ENCODE measurements at places on chromosomes 16 and 17.
A peak's percentile ranks its signal among the peaks of the same experiment; 100 is the strongest.

GRCh38 chr16:4460936-4461249 is 13.5 kb downstream of the NMRAL1 start:
- no peaks in the 10 kb centered on the region for H3K27me3 ChIP-seq
- no peak overlapping the region for H3K4me3 ChIP-seq
- H3K36me3 ChIP-seq, result peaks cover 8% of the 10 kb centered on the region
- H3K4me1 ChIP-seq, result no peaks in the 10 kb centered on the region

- peak overlapping the region; percentile 95 for H3K27ac ChIP-seq
- peak overlapping the region; percentile 51 for H3K4me3 ChIP-seq
- peak; percentile 33 for DNase-seq
- H3K27me3 ChIP-seq, result no peaks in the 10 kb centered on the region
Observed at GRCh38 chr17:18182110-18182977, 1.3 kb upstream of the ALKBH5 start.

- no peaks in the 10 kb centered on the region for H3K27me3 ChIP-seq
- no peak overlapping the region for H3K27ac ChIP-seq
- no peaks in the 10 kb centered on the region for H3K36me3 ChIP-seq
- H3K4me3 ChIP-seq, result no peak overlapping the region
Observed at GRCh38 chr16:79369796-79370195, 230.7 kb downstream of the MAF start.

GRCh38 chr16:89004209-89004831 is 27.3 kb upstream of the CBFA2T3 start:
- H3K27me3 ChIP-seq, result no peaks in the 10 kb centered on the region
- H3K36me3 ChIP-seq, result no peaks in the 10 kb centered on the region

- H3K4me1 ChIP-seq, result peaks cover 27% of the 10 kb centered on the region
- peak overlapping the region; percentile 89 for H3K27ac ChIP-seq
- H3K4me3 ChIP-seq, result no peak overlapping the region
Observed at GRCh38 chr16:53042235-53042701, 10.4 kb downstream of the CHD9NB start.

DNA sequence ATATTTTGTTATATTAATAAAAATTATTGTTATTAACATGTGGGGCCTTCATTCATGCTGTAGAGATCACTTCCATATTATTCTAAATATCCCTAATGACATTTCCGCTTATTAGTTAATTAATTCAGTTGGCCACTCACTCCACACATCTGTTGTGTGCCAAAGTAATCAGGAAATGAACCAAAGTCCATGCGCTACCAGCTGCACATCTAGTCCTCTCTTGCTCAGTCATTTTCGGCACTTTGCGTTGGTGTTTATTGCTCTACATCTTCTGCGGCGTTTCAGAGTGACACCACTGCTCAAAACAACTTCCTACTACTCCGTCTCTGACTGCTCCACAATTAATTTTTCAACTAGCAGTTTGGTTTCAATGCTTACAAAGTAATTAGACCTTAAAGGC is 101.4 kb upstream of the ZFHX3 start:
- no peak for DNase-seq
- H3K4me3 ChIP-seq, result no peak overlapping the region
- H3K27ac ChIP-seq, result no peak overlapping the region
- no peaks in the 10 kb centered on the region for H3K27me3 ChIP-seq

- H3K4me1 ChIP-seq, result peaks cover 15% of the 10 kb centered on the region
- H3K27me3 ChIP-seq, result no peaks in the 10 kb centered on the region
- no peak for DNase-seq
- no peak overlapping the region for H3K27ac ChIP-seq
- no peaks in the 10 kb centered on the region for H3K36me3 ChIP-seq
- no peak overlapping the region for H3K4me3 ChIP-seq
Observed at GRCh38 chr17:33944412-33944811, 310.7 kb upstream of the CCL2 start.

All from mesendoderm (in vitro differentiated cells).